CD8-positive, alpha-beta memory T cell (primary cell): ENCODE measurements at places on chromosomes 3 and 15.

- DNase-seq = no peak
These were observed 92.4 kb downstream of the KBTBD8 start for GRCh38 chr3:67090474-67090873.

DNA sequence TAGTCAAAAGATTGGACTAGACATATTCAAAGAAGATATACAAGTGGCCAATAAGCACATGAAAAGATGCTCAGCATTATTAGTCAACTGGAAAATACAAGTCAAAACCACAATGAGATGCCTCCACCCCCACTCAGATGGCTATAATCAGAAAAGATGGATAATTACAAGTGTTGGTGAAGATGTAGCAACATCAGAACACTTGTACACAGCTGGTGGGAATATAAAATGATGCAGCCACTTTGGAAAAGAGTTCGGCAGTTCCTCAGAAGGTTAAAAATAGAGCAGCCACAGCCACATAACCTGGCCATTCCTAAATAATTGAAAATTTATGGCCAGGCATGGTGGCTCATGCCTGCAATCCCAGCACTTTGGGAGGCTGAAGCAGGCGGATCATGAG lies 38.4 kb downstream of the HEG1 start:
- no peak for DNase-seq

GRCh38 chr3:121482660-121483059 lies 63.1 kb downstream of the POLQ start:
- DNase-seq = no peak

GRCh38 chr3:107235928-107236315 lies 141.3 kb upstream of the CCDC54 start:
- peak; percentile 57 for DNase-seq

GRCh38 chr3:72187131-72187530 lies 402.2 kb upstream of the PROK2 start:
- DNase-seq = no peak

GRCh38 chr15:72118017-72118978 lies at the start of the genes MYO9A and SENP8:
Gene MYO9A, minus strand, starts transcription at chr15:72118150. Its CDS starts 71,587 bp downstream, at chr15:72046563.
Gene SENP8, plus strand, starts transcription at chr15:72118403. Its CDS starts 21,221 bp downstream, at chr15:72139624.
- peak; percentile 99 for DNase-seq

DNA sequence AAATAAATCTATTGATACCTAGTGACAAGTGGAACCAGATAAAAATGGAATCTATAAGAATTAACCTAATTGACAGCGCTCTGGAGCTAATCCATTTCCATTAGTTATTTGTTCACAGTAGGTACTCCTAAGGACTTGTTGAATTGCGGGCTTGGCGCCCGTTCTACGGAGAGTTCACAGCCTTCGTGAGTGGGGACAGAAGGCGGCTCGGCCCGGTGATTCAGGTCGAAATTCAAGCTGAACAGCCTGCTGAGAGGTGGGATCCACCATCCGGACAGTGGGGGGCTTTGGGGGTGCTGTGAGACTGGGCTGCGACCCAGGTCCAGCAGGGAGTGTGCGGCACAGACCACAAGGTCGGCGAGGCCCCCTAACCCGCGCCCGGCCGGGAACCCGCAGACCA lies 779 bp upstream of the CTNNB1 start:
- DNase-seq = no peak

GRCh38 chr3:69540706-69541581 lies 155.1 kb upstream of the FRMD4B start:
- no peak for DNase-seq

- DNase-seq = peak; percentile 62
These were observed at the start of gene PCBP4 for GRCh38 chr3:51967384-51968169. Gene PCBP4, minus strand, starts transcription at chr3:51967454. Its CDS starts 6,214 bp downstream, at chr3:51961240.

- DNase-seq = no peak
These were observed 93.7 kb downstream of the NPTN start for GRCh38 chr15:73539212-73540128.
